ENCODE measurements at places on chromosomes 5 and 9.

DNA sequence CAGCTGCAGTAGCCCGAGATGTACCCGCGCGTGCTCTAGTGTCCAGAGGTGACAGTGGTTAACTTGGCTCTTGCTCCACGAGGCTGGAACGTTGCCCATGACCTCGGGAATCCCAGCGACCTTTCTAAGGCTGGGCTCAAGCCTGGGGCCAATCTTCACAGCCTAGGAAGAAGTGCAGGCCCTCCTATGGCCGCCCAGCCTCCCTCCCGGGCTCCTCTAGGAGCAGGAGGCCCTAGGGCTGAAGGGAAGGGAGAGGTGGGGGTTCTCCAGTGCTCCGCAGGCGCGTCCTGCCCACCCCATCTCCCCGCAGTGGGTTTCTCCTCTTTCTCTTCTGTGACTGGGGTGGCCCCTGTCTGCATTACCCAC, 13.3 kb downstream of the NR2F1 start:
- no peak for DNase-seq

DNA sequence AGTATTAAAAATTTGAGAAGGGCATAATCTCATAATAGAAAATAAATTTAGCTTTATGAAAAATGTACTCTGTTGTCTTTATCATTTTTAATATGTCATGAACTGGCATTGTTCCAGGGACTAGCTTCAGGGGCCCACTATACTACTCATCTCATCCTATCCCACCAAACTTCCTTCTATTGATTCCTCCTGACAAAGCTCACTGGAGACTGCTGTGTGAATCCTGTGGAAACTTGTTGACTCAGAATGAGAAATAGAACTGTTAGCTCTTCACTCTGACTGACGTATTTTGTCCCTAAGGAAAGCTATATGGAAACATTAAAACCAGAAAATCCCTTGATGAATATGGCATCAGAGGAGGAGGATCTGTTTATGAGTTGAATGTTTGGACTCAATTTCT, 29.8 kb upstream of the BNIP1 start:
- DNase-seq = no peak

DNA sequence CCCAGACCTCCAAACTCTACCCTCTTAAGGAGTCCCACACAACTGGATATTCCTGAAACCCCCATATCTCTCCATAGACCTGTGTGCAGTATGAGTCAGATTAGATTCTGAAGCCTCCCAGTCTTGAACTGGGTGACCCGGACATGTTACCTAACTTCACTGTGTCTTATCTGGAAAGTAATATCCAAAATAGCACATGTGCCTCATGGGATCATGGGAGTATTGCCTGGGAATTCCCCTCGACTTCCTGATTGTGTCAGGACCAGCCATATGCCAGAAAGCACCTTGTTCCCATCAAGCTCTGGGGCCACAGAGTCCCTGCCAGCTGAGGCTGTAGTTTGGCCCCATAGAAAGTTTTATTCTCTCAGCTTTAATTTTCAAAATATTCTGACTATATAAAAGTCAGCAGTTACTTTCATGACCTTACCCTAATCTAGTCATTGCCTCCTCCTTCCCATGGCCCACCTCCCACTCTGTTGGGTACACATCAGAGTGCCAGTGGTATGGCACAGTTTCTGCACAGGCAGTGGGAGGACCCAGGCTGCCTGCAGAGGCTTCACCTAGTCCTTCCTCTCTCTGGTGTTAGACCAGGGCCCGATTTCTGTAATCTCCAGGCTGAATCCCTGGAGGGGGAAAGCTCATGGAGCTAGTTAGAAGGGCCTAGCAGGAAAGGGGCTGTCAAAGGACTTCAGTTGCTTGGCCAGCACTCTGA, 19.5 kb upstream of the B4GALT1 start:
- no peak for DNase-seq

GRCh38 chr5:35736280-35736679, 118.6 kb downstream of the SPEF2 start:
- no peak for DNase-seq

DNA sequence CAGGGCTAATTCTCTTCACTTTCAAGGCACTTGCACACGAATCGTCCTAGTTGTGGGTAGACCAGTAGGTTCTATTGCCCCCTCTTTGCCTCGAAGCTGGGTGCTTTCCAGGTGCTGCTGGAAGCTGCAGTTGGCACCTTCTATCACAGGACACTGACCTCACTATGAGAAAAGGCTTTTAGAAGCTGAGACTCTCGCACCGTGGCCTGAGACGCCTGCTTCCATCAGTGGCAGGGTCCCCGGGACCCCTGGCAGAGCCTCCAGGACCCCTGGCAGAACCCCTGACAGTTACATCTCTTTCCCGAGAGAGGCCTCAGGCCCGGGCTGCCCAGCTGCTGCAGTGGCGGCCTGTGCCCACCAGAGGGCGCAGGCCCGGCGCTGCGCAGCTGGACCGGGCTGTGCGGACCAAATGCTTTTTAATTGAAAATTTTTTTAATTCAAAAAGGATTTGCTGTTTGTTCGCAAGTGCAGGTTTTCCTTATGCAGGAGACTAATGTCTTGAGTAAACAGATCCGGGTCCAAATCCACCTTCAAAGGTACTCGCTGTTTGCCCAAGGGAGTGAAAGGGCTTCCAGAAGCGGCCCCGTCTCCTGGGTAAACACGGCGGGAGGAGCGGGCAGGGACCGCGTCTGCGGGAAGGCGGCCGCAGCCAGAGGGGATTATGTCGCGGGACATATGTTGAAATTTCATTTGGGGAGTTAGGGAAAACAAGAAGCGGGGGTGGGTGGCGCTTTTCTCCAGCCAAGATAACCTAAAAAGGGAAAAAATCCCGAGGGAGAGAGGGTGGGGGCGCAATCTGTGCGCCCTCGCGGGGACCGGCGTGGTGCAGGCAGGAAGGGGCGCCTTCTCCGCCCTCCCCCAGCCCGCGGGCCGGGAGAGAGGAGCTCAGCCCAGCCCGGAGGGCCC, 114.5 kb upstream of the LMX1B start:
- DNase-seq = no peak

- no peak for DNase-seq
Measured at GRCh38 chr5:97425511-97425910, 242.5 kb upstream of the RIOK2 start.

GRCh38 chr9:131840220-131840619, 100.3 kb upstream of the RAPGEF1 start:
- no peak for DNase-seq

GRCh38 chr9:108104991-108105390, 615.4 kb upstream of the KLF4 start:
- DNase-seq = no peak

DNA sequence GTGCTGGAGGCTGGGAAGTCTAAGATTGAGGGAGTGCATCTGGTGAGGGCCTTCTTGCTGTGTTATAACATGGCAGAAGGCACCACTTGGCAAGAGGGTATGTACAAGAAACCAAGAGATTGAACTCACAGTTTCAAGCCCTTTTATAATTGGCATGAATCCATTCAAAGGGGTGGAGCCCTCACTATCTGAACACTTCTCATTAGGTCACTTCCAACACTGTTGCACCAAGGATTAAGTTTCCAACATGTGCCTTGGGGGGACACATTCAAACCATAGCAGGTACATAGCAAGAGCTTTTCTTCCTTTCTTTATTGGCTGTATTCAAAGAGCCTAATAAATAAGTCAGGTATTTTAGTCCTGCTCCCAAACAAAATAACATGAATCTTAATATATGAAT, 62.7 kb downstream of the PRELID2 start:
- no peak for DNase-seq

- DNase-seq = no peak
Measured at GRCh38 chr5:178318382-178318781, 85.8 kb upstream of the PHYKPL start.

GRCh38 chr9:80025131-80025530, 453.4 kb downstream of the TLE4 start:
- no peak for DNase-seq

DNA sequence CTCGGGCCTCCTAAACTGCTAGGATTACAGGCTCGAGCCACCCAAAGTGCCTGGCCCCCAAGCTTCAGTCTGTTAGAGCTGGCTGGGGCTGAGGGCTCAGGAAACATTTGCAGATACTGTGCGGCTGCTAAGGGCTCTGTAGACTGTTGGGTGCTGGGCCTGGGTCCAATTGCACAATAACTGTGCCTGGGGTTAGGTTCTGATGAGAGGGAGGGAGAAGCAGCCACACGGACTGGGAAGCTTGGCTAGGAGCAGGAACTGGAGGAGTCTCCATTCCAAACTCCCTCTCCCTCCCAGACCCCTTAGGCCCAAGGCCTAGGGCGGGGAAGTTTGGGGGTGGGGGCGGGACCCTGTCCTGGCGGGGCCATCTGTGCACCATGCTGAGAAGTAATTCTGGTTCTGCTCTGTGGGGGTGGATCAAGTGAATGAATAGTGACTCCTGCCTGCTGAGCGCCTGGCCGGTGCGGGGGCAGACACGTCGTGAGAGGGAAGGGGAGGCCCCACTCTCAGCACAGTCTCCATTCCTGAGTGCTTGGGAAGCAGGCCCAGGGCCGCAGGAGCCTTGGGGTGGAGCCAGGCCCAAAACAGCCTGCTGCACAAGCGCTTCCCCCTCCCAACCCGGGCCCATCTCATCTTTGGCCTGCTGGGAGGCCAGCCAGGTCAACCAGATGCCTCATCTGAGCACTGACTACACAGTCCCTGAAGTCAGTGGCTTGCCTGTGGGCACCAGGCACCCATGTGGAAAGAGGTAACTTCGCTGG, 1.5 kb downstream of the ASS1 start:
- peak; percentile 78 for DNase-seq

GRCh38 chr9:117416856-117417255, 2.0 kb upstream of the ASTN2 start:
- DNase-seq = no peak

GRCh38 chr5:82347201-82347865, 69.2 kb upstream of the RPS23 start:
- no peak for DNase-seq

GRCh38 chr5:92554447-92555085, 1026.5 kb downstream of the NR2F1-AS1 start:
- no peak for DNase-seq

DNA sequence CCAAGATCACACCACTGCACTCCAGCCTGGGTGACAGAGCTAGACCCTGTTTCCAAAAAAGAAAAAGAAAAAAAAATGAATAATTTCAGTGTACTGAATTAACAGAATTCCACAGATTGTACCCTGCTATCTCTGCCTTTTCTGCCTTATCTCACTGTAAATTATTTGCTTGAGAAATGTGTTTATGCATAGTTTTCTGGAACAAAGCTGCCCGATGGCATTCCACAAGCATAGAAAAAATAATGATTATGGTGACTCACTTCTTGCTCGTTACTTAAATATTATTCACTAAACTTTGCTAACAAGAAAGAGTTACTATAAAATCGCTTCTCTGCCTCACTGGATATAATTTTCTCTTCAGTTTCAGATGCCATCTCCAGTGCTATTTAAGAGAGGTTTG, 88.7 kb upstream of the FAM169A start:
- DNase-seq = no peak

DNA sequence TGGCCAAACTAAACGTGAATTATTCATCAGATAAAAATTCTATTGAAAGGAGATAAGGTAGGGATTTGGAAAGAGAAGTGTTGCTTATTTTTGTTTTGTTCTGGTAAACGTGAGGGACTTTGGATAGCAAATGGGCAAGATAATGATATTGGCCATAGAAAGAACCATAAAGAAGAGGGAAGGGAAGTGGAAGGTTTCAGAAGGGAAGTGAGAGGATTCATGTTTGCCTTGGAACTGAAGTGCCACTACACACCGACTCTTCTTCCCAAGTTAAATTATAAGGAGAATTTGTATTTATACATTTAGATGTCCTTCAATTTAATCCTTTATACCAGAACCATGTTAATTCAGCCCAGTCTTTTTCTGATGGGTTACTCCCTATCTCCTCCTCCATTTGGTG, 42.1 kb upstream of the TAF11L2 start:
- no peak for DNase-seq

DNA sequence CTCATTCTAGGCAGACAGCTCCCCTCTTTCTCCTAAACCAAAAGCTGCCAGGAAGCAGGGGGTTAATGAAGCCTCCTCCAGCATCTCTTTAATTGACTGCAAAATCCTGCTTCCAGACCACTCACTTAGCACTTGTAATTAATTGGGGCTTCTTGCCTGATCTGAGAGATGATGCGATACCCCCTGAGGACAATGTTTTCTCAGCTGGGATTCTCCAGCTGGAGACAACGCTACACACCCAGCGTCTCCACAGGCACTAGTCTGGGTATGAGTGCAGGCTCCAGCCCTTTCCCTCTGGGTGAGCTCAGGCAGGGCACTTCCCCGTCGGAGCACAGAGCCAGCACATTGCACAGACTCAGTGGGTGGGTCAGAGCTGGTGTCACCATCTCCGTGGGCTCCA, 16.1 kb downstream of the CPLX2 start:
- DNase-seq = no peak

DNA sequence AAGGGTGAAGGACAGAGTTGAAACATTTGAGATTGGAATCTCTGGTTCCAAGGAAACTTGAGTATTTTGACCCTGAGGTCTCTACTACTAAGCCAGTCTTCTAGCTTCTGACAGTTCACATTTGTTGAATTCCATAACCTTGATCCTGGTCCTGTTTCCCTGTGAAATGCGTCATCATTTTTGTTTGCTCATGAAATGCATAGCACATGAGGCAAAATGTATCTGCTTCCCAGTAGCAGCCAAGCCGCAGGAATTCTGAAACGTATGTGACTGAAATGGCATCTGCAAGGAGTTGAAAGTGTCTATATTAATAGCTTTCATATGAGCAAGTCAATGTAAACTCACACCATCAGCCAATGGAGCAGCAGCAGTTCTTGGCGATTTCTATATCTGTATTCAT, 307.9 kb downstream of the CSNK1G3 start:
- peak; percentile 99 for DNase-seq

- DNase-seq = peak; percentile 10
Measured at GRCh38 chr5:102582696-102583095, 83.9 kb upstream of the SLCO6A1 start.

DNA sequence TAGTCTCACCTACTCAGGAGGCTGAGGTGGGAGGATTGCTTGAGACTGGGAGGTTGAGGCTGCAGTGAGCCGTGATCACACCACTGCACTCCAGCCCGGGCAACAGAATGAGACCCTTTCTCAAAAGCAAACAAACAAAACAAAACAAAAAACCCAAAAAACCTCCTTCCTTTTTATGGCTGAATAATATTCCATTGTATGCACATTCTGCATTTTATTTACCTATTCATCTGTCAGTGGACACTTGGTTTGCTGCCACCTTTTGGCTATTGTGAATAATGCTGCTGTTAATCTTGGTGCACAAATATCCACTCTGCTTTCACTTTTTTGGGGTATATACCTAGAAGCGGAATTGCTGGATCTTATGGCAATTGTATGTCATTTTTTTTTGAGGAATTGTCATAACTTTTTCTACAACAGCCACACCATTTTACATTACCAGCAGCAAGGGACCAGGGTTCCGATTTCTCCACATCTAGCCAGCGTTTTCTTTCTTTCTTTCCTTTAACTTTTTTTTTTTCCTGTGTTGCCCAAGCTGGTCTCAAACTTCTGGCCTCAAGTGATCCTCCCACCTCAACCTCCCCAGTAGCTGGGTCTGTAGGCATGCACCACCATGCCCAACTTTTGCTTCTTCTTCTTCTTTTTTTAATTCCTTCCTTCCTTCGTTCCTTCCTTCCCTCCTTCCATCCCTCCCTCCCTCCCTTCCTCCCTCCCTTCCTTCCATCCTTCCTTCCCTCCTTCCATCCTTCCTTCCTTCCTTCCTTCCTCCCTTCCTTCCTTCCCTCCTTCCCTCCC, 30.6 kb downstream of the NKX2-5 start:
- no peak for DNase-seq

- DNase-seq = no peak
Measured at GRCh38 chr5:1706021-1706420, 93.6 kb downstream of the MRPL36 start.

- DNase-seq = no peak
Measured at GRCh38 chr5:24103451-24104023, 541.2 kb downstream of the CDH10 start.

GRCh38 chr5:93476251-93476742, 104.7 kb downstream of the NR2F1-AS1 start:
- no peak for DNase-seq

All from fibroblast of skin of left biceps (primary cell).